WTC11 (cell line): ENCODE measurements at places on chromosomes 16 and 17.

GRCh38 chr17:77905766-77906165, 52.7 kb upstream of the TNRC6C start:
- H3K27me3 ChIP-seq = no peaks in the 10 kb centered on the region; the same call in 1 of the 2 replicates
- no peak overlapping the region for H3K4me3 ChIP-seq
- H3K4me1 ChIP-seq = peaks cover 20% of the 10 kb centered on the region

DNA sequence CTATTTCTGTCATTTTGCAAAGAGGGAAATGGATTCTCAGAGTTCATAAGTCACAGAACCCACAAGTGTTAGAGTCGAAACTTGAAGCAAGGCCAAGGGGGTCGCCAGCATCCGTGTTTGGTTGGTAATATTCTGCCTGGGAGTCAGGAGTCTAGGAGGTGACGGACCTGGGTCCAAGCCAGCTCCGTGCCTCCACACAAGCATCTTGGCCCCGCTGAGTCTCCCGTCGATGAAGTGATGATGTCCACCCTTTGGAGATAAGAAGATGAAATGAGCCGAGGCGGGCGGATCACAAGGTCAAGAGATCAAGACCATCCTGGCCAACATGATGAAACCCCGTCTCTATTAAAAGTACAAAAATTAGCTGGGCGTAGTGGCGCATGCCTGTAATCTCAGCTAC, 53.2 kb upstream of the TNRC6C start:
- H3K27ac ChIP-seq = no peak overlapping the region
- H3K4me3 ChIP-seq = no peak overlapping the region
- no peaks in the 10 kb centered on the region; the same call in 1 of the 2 replicates for H3K27me3 ChIP-seq
- no peak for DNase-seq
- peaks cover 20% of the 10 kb centered on the region for H3K4me1 ChIP-seq

- H3K4me3 ChIP-seq = no peak overlapping the region
- no peaks in the 10 kb centered on the region for H3K27me3 ChIP-seq
- H3K27ac ChIP-seq = no peak overlapping the region; the same call in 1 of the 2 replicates
- DNase-seq = no peak
These were observed 107.8 kb downstream of the CLEC16A start for GRCh38 chr16:11051879-11052808.

DNA sequence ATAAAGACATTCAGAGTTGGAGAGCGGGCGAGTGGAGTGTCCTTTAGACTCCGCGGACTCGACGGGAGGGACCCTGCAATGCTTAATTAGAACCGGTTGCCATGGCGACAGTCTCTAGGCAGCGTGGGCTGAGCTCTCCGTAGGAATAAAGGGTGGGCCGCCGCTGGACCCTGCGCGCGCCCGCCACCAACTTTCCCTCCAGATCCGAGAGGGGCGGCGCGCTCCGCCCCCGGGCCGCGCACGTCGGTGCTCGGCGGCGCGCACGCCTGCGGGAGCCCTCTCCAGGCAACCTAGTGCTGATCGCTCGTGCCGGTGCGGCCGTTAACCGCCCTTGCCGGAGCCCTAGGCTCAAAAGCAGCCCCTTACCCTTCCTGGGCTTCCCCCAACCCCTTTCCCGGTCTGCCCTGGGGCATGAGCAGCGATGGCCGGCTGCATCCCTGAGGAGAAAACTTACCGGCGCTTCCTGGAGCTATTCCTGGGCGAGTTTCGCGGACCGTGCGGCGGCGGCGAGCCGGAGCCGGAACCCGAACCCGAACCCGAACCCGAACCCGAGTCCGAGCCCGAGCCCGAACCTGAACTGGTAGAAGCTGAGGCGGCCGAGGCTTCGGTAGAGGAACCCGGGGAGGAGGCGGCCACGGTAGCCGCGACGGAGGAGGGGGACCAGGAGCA, at the start of gene PPM1E:
TSS of gene PPM1E (plus strand) at position 278 of the 669 bp plus-strand sequence.
- DNase-seq = peak; percentile 92
- peak within 1 kb of the TSS; percentile 99 for H3K4me3 ChIP-seq
- H3K36me3 ChIP-seq = no peaks in the 10 kb centered on the region
- peaks cover 8% of the 10 kb centered on the region for H3K4me1 ChIP-seq

DNA sequence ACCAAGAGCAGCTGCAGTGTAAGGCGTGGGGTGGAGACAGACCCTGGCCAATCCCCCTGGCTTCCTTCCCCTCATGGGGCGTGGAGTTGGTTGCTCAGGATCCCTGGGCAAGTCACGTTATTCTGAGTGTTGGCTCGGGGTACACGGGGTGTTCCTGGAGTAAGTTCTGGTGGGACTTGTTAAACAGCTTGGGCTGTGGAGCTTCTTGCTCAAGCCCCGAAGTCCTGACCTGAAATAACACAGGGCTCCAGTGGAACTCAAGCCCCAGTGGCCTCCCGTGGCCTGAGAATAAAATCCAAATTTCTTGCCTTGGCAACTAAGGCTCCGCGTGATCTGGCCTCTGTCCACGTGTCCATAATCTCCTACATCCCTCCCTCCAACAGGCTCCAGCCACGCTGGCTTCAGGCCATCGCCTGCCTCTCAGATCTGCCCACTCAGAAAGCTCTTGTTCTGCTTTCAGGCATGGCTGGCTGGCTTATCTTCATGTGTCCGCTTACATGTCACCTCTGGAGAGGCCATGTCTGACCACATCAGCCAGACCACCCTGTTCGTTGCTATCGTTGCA, 49.3 kb upstream of the BCO1 start:
- no peaks in the 10 kb centered on the region for H3K4me1 ChIP-seq
- no peak overlapping the region for H3K27ac ChIP-seq
- no peaks in the 10 kb centered on the region for H3K36me3 ChIP-seq
- H3K4me3 ChIP-seq = no peak overlapping the region

GRCh38 chr16:55271945-55272513, 52.0 kb upstream of the IRX6 start:
- no peak overlapping the region for H3K27ac ChIP-seq
- H3K4me1 ChIP-seq = peaks cover 8% of the 10 kb centered on the region
- DNase-seq = no peak
- no peaks in the 10 kb centered on the region for H3K36me3 ChIP-seq
- no peaks in the 10 kb centered on the region for H3K27me3 ChIP-seq

- DNase-seq = peak; percentile 81
- no peak overlapping the region for H3K4me3 ChIP-seq
- peak overlapping the region; percentile 96 for H3K27ac ChIP-seq
- peaks cover 57% of the 10 kb centered on the region for H3K4me1 ChIP-seq
- H3K36me3 ChIP-seq = peaks cover 30% of the 10 kb centered on the region
These were observed 20.0 kb downstream of the TRAF4 start for GRCh38 chr17:28763804-28764266.

DNA sequence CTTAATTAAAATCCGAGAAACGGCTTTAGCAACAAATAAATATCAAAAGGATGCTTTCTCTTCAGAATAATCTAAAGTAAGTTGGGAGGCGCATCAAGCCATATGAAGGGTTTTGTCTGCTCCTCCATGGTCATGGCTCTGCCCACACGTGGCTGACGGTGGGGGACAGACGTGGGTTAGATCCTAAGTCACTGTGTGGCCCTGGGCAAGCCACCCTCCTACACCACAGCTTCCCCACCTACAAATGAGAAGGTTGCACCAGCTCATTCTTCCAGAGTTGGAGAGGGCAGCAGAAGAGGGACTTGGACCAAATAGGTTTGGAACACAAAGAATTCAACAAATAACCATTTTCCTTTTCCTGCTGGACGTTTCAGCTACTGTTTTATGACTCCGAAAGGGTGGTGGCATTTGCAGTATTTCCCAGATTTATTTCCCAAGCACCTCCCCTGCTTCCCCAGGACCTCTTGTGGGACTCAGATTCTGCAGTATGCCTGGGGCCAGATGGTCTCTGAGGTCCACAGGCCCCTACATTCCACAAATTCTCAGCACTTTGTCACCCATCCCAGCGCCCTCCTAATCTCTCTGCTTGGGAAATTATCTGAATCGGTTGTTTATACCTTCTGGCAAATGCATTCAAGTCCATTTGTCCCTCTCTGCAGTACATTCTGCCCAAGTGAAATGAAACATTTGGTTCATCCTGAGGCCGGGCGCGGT, 17.8 kb downstream of the LRRC75A start:
- H3K27ac ChIP-seq = peak overlapping the region; percentile 28; the same call in 1 of the 2 replicates
- H3K27me3 ChIP-seq = no peaks in the 10 kb centered on the region
- DNase-seq = no peak
- no peak overlapping the region for H3K4me3 ChIP-seq
